ENCODE measurements at places on chromosomes 5 and 9.

- DNase-seq = no peak
Measured at GRCh38 chr9:107637421-107638420, 148.2 kb upstream of the KLF4 start.

- DNase-seq = no peak
Measured at GRCh38 chr5:121019106-121019505, 555.0 kb downstream of the PRR16 start.

DNA sequence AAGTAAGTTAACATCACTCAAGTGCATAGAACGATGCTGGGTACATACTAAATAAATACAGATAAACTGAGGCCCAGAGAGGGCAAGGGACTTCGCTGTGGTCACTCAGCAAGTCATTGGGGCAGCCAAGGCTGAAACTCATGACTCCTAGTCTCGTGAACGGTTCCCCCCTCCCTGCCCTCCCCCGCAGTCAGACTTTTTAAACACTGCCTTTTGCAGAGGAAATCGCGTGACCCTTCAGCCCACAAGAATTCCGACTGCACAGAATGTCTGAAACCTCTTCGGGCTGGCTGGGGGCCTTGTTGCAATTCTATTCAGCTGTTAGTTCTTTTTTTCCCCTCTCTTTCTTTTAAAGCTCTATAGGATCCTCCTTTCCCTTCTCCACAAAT lies 28.1 kb downstream of the NEK6 start:
- peak; percentile 22 for DNase-seq

- no peak for DNase-seq
Measured at GRCh38 chr5:111266491-111266890, 42.3 kb downstream of the CAMK4 start.

- no peak for DNase-seq
Measured at GRCh38 chr5:68141494-68141893, 74.1 kb upstream of the PIK3R1 start.

DNA sequence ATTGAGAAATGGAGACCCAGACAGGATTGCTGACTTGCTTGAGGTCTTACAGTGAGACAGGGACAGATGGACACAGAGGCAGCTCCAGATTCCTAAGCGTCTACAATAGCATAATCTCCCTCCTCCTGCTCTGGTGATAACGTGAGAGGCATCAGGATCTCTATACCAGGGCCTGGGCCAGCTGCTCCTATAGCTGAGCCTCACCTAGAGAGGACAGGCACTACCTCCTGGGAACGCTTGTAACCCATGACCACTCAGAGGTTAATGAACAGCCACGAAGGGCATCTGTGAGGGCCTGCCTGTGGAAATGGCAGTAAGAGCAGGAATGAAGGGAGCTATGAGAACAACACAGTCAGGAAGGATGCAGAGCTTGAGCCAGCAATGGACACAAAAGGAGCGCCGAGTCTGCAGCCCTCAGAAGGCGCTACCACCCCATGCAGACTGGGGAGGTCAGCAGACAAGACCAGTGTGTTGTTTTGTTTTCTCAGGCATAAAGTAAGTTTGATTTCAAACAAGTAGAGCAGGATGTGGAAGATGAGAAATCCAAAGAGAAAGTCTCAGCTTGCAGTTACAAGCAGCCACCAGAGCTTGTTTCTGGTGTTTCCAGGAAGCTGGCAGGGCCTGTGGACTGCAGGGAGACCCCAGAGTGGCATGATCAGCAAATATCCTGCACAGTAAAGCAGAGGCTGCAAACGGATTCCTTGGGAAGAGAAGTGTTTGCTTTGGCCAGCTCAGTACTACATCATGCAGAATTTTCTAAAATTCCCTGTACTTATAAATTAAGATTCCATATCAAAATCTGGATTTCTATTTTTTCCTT lies 17.4 kb downstream of the ANKS6 start:
- no peak for DNase-seq

DNA sequence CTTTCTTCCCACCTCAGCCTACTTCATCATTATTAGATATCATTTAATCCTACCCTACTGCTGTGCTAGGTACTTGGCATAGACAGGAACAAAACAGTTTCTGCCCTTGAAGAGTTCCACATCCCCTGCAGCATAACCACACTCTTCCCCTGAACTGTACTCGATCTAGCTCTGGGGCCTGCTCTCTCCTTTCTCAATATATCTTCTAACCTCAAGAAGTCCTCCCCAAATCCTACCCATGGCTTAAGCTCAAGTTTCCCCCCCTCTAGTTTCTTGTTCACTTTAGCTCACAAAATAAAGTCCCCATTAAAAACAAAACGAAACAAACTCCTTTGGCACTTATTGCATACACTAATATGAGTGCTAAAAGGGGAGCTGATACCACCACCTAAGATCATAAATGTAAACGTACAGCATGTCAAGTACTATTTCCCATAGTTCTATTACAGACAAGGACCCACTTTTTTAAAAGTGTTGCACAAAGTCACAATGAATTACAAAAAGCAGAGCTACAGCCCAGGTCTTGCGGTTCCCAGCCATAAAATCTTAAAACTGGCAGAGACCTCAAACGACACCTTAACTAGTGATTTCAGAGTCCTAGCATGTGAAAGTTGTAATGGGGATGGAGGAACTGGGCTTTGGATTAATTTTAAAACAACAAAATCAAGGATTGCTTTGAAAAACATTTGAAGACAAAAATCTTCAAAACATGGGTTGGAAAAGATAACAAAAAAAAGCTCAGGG lies 80.7 kb downstream of the PTPDC1 start:
- DNase-seq = no peak
